ENCODE measurements at places on chromosomes 16 and 17. TPM values are rescaled to one million over a fixed set of nuclear protein-coding genes. Genes with fewer than 3 reads are reported as not detected.

SLC25A39 gene
- polyA plus RNA-seq, result 85.4 TPM

NCBP3 gene
- 62.9 TPM for polyA plus RNA-seq

SDR42E1 gene
- 13.0 TPM for polyA plus RNA-seq

ALOX12 gene
- 1.8 TPM for polyA plus RNA-seq

ACSM3 gene
- polyA plus RNA-seq, result 128 TPM

NOXO1 gene
- polyA plus RNA-seq, result 0.79 TPM

SLC47A1 gene
- polyA plus RNA-seq, result 25.5 TPM

TNFRSF17 gene
- polyA plus RNA-seq, result not detected

EFNB3 gene
- 23.1 TPM for polyA plus RNA-seq

EPN3 gene
- polyA plus RNA-seq, result 8.8 TPM

KRTAP2-3 gene
- polyA plus RNA-seq, result not detected

TK2 gene
- polyA plus RNA-seq, result 37.6 TPM

TPSB2 gene
- polyA plus RNA-seq, result not detected

CAPNS2 gene
- not detected for polyA plus RNA-seq

KRT17 gene
- polyA plus RNA-seq, result 0.98 TPM

TPPP3 gene
- 54.6 TPM for polyA plus RNA-seq

ITGA2B gene
- polyA plus RNA-seq, result 8.7 TPM

HSD17B1 gene
- polyA plus RNA-seq, result 3.6 TPM

RAD51C gene
- 53.0 TPM for polyA plus RNA-seq

ST6GALNAC2 gene
- polyA plus RNA-seq, result 9.6 TPM

PMFBP1 gene
- polyA plus RNA-seq, result 2.5 TPM

KAT7 gene
- 50.0 TPM for polyA plus RNA-seq

PTGES3L gene
- 2.3 TPM for polyA plus RNA-seq

SMIM36 gene
- polyA plus RNA-seq, result not detected

TNFRSF13B gene
- polyA plus RNA-seq, result not detected

STH gene
- not detected for polyA plus RNA-seq

C1QTNF8 gene
- not detected for polyA plus RNA-seq

LDHD gene
- polyA plus RNA-seq, result 4.9 TPM

GLIS2 gene
- 30.6 TPM for polyA plus RNA-seq

CA5A gene
- polyA plus RNA-seq, result 0.11 TPM

ZNF174 gene
- 15.1 TPM for polyA plus RNA-seq

CHAD gene
- 2.3 TPM for polyA plus RNA-seq

HIC1 gene
- 13.5 TPM for polyA plus RNA-seq

KRTAP9-6 gene
- polyA plus RNA-seq, result 0.14 TPM

All from right renal cortex interstitium (tissue), 3 donors.